ENCODE measurements at places on chromosomes 2 and 18.

GRCh38 chr2:127046579-127046978 is 60.4 kb downstream of the BIN1 start:
- peak; percentile 18 for DNase-seq

DNA sequence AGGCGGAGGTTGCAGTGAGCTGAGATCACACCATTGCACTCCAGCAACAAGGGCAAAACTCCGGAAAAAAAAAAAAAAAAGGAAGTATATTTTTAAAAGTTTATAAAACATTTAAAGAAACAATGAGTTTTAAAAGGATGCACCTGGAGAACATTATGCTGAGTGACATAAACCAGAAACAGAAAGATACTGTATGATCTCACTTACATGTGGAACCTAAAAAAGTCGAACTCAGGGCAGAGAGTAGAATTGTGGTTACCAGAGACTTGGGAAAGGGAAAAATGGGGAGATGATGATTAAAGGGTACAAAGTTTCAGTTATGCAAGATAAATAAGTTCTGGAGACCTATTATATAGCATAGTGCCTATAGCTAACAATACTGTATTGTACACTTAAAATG is 52.8 kb upstream of the RTN4 start:
- no peak for DNase-seq

GRCh38 chr2:187617120-187617519 is 62.9 kb upstream of the TFPI start:
- DNase-seq, result no peak

DNA sequence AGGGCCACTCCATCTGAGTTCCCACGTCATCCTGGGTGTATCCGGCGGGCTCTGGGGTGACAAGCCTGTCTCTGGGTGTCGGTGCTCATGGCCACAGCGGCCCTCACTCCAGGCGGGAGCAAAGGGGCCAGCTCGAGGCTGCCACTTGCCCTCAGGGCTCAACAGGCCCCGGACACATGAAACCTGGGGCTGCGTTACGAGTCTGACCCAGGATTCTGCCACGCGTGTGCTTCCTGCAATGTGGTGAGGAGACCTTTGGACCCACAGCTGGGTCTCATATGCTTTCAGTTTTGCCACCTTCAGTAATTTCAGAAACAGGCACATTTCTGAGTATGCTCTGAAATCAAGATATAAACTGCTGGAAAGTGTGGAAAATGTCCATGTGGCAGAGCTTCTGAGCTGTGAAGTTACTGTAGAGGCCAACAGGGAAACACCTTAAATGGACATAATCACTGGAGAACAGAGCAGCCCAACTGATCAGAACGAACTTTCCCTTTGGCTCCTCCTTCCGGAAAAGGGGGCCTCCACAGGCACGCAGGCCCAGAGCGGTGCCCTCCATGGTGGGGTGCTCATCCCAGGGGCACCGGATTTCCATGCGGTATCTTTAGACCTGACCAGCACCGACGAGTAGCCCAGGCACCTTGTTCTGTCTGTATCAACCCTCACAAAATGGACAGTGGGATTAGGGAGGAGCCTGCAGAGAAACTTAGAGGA is 14.1 kb downstream of the PER2 start:
- peak; percentile 56 for DNase-seq

GRCh38 chr18:36432880-36433555 is 135.5 kb downstream of the FHOD3 start:
- DNase-seq, result no peak

DNA sequence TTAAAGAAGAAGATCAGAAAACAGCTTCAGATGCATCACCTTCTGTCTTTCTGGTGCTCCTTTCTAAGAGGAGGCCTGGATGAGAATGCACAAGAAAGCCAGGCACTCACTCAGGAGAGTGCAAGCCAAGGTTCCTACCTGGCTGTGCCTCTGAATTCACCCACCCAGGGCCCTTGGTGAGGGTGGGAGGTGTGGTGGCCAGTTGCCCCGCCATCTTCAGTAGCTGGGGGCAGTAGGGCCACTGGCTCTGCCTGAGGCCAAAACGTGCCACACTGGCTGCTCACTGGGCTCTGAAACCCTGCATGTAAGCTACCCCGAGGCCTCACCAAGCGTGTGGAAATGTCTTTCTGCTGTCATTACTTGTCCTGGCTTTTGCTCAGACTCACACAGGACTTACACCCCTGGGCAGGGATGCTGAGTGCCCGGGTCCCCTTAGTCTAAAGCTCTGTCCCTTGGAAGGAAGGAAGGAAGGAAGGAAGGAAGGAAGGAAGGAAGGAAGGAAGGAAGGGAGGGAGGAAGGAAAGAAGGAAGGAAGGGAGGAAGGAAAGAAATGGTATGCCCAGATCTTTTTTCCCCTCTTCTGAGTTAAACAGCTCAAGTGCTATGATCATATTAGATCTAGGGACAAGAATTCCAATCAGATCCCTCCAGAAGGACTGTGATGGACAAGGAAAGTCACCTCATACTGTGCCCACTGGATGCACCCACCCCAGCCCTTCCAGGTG is 8.5 kb upstream of the LBH start:
- no peak for DNase-seq

- DNase-seq, result no peak
Observed at GRCh38 chr2:54289917-54290316, 33.9 kb upstream of the TSPYL6 start.

GRCh38 chr2:102872388-102872787 is 110.6 kb downstream of the TMEM182 start:
- no peak for DNase-seq

DNA sequence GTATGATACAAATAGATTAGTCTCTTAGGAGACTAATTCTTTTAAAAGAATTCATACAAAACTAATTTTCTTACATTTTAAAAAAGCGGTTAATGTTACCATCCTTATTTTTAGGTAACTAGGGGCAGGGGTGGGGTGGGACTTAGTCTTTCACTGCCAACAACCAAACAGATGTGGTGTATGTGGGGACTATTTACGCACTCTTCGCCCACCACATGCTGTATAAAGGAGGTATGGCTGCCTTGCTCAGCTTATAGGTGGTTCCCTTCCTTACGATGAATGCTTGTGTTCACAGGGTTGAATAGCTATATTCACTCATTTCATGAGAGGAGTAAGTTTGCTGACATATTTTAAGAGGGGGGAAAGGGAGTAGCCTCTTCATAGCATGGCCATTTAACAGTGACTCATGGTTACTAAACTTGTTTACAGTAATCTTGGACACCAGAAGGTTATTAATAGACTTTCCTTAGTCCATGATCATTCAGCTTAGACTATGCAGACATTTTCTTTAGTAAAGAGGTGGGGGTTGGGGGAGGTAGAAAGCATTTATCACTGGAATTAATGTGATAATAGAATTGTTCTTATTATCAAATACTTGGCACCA is 61.8 kb downstream of the CAB39 start:
- no peak for DNase-seq

- no peak for DNase-seq
Observed at GRCh38 chr2:174729797-174730697, 34.2 kb downstream of the CHRNA1 start.

DNA sequence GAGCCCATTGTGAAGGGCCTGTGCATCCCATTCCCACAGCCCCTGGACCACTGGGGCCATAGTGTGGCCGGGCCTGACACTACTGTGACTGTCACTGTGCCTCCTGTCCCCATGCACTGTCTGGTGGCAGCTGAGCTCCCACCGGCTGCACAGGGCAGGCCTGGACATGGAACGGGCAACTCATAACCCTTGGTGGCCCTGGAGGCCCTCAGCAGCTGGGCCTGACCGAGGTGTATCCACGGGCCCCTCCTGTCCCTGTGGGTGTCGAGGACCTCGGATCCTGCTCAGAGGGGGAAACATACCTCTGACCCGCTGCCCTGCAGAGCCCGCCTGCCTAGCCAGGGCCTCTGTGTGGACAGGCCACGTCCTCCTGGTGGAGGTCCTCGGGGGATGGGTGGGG is 7.8 kb upstream of the GAL3ST2 start:
- DNase-seq, result no peak

DNA sequence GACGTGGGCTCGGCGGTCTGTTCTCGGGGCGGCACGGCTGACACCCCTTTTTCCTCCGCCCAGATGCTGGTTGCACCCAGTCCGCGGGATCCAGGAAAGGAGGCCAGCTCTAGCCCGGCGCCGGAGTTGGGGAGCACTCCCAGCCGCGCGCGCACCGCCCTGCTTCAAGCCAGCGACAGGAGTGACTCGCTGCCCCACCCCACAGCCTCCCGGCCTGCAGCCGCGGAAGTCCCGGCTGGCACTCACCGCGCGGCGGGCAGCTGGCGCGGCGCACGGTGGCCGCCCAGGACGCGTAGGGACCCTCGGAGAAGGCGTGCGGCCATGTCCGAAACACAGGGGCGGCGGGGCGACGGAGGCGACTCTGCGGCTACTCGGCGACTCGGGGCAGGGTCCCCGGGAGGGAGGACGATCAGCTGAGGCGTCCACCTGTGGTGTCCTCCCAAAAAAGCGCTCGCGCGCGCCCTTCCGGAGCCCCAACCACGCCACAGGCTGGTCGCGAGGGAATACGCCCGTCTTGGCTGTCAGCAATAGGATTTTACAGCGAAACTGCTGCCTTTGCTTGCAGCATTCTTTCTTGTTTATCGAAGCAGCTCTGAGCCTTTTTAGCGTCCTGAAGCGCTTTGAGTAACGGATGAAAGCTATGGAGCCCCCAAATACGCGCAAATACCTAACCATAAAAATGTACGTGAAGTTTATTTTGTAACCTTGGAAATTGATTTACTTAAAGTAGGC is at the start of gene ACADL:
Gene ACADL, minus strand, starts transcription at position 507 of the 732 bp plus-strand sequence. Its CDS starts 184 bp downstream, at position 323.
- peak; percentile 60 for DNase-seq

DNA sequence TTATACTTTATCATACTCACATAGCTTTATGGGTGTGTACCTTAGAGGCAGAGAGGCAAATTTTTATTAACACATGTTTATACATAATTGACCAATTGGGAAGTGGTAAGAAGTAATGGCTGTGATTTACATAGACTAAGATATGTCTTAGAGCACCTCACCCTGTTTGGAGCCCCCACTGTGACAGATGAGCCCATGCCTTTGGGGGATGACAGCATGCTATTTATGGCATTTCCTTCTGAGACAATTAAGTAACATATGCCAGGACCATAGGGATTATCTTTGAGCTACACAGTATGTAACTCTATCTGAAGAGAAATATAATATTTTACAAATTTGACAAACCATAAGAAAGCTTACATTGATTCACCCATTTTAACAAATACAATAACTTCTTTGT is 1655.3 kb upstream of the ACVR2A start:
- DNase-seq, result no peak

DNA sequence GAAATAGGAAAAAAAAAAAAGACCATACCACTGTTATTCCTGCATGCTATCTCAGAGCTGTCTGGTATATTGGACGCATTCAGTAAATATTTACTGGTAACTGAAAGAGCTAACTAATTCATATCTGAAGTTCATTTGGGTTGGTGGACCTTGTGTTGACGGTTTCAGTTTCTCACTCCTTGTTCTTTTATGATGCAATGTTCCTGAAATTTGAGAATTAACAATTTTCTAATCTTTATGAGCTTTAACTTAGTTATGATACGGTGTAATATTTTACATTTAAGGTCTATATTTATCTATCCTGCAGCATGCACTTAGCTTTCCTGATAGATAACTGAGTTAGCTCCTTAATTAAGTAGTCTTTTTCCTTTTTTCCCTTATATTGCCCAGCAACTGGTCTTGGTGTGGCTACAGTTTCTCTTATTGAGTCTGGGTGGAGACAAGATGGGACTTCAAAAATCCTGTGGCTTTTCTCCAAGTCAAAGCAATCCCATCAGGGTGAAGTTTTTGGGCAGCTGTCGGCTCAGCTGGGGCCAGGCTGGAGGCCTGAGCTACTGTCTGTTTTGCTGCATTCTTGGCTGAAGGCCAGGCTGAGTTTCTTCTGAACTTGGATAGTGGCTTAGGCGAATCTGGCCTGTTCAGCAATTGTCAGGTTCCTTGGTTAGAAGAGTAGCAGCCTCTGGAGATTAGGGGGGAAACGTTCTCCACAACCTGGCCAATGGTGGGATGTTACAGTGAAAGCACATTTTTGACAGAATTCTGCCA is 78.4 kb upstream of the MEX3C start:
- no peak for DNase-seq

- no peak for DNase-seq
Observed at GRCh38 chr18:76259711-76260110, 235.3 kb downstream of the ZNF516 start.

Measured in colonic mucosa (tissue), 4 donors.